ENCODE measurements at places on chromosomes 12 and 14.

DNA sequence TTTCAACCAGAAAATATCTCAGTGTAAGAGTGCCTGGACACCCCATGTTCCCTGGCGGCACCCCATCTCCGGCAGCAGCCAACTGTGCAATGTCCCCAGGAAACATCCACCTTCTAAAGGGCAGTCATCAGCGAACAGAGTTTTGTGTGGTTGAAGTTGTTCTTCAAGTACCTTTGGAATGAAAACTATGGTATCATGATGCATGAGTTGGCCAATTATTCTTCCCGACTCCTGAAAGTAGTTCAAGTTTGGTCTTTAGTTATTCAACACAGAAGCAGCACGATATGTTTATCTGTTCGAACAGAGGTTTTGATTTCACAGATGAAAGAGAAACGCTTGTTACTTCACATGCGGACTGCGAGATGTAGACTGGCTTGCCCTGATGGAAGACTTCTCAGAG is 21.1 kb upstream of the TTC7B start:
- no peak for DNase-seq

- DNase-seq: no peak
These were observed 95.4 kb upstream of the SLC38A4 start for GRCh38 chr12:46921048-46921763.

GRCh38 chr12:16238661-16239060 is 38.8 kb downstream of the SLC15A5 start:
- DNase-seq: no peak

DNA sequence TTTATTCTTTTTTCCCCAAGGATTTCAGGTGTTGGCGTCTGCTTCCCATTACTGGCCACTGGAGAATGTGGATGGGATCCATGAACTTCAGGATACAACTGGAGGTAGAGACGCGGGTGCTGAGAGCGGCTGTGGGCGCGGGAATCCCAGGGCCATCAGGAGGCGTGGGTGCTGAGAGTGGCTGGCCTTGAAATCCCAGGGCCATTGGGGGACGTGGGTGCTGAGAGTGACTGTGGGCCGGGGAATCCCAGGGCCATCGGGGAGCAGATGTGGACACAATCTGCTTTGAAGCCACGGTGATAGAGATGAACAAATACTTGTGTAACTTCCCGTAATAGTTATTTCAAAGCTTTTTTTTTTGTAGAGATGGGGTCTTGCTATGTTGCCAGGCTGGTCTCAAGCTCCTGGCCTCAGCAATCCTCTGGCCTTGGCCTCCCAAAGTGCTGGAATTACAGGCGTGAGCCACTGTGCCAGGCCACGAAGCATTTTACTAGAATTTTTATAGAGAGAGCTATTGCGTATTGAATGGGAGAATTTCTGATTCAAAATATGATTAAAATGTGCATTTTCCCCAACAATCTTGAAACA is 12.8 kb downstream of the ADGRD1 start:
- DNase-seq: no peak

DNA sequence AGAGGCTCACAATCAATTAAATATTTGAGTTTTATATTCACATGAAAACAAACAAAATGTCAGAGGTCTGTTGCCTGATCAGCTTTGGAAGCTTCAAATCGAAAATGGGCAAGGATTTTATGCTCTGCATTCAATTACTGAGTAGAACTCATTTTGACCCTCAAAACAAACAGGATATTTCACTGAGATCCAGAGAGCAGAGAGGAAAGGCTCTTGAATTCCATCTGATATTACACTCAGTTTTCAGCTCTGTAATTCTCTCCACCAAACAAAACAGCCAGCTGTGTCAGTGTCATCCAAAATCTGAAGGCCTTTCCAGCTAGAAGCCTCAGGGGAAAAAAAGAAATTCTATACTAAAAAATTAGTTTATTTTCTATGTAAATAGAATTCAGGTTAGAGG is 128.6 kb upstream of the FLRT2 start:
- no peak for DNase-seq

DNA sequence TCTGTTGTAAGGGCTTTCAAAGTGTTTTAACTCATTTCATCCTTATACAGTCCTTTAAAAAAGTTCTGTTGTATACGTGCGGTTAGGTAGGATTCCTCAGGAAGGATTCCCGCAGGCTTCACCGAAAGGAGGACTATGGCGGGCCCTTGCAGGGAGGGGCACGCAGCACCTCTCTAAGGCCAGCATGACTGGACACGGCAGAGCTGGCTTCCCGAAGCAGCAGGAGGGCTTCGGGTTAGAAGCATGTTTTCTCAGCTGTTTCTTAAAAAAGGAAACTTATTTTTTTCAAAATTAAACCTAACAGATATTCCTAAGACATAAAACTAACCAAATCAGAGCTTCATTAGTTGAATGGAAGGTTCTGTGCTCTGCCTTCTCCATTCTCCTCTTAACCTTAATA is 21.3 kb downstream of the IQSEC3 start:
- no peak for DNase-seq

GRCh38 chr12:58189030-58189429 is 247.7 kb downstream of the ATP23 start:
- no peak for DNase-seq

GRCh38 chr12:14689996-14690395 is 6.4 kb downstream of the GUCY2C start:
- DNase-seq: no peak

DNA sequence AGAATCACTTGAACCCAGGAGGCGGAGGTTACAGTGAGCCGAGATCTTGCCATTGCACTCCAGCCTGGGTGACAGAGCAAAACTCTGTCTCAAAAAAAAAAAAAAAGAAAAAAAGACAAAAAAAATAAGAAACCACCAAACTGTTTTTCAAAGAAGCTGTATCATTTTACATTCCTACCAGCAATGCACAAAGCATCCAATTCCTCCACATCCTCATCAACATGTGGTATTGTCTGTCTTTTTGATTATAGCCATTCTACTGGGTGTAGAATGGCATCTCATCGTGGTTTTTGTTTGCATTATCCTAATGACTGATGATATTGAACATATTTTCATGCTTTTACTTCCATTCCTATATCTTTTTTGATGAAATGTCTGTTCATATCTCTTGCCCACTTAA is 36.2 kb upstream of the GNG2 start:
- DNase-seq: no peak

DNA sequence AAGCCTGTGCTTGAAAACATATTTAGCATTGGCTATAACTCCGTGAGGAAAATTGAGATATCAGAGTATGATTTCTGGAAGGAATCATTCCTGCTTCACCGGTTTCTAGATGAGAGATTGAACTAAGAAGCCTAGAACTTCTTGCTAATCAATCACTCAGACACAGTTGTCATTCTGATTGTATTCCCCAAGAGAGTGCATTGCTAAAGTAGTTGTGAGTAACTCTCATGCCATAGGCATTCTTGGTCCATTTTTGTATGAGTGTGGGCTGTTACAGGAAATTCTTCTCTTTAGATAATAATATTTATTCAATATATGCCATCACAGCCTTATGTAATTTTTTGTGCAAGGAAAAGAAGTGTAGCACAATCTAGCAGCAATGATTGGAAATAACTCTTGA is 893.3 kb upstream of the MDGA2 start:
- no peak for DNase-seq

- DNase-seq: no peak
These were observed 68.5 kb downstream of the LIN7A start for GRCh38 chr12:80869264-80869663.

- no peak for DNase-seq
These were observed at the start of gene OR10G3 for GRCh38 chr14:21579976-21580375. Gene OR10G3, minus strand, starts transcription at chr14:21580076. Its CDS starts 9,332 bp downstream, at chr14:21570744.

- no peak for DNase-seq
These were observed 71.7 kb downstream of the KCNC2 start for GRCh38 chr12:75137896-75138295.

DNA sequence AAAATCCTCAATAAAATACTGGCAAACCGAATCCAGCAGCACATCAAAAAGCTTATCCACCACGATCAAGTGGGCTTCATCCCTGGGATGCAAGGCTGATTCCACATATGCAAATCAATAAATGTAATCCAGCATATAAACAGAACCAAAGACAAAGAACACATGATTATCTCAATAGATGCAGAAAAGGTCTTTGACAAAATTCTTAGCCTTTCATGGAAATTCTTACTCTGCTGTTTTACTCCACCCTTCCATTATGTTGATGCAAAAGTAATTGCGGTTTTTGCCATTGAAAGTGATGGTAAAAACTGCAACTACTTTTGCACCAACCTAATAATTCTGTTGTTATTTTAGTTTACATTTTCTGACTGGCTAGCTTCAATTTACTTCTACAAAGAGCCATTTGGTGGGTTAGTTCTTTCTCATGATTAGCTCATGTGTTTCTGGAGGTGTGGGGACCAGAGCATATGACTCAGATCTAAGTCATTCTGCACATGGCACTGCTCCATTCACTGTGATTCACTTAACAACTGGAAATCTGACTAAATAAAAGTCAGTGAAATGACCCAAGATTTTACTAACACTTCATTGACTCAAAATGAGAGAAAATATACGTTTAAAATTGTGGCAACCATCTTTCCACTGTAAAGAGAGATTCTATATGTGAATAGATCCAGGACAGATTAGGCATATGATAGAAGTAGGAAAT is 99.9 kb downstream of the TMTC3 start:
- DNase-seq: no peak

DNA sequence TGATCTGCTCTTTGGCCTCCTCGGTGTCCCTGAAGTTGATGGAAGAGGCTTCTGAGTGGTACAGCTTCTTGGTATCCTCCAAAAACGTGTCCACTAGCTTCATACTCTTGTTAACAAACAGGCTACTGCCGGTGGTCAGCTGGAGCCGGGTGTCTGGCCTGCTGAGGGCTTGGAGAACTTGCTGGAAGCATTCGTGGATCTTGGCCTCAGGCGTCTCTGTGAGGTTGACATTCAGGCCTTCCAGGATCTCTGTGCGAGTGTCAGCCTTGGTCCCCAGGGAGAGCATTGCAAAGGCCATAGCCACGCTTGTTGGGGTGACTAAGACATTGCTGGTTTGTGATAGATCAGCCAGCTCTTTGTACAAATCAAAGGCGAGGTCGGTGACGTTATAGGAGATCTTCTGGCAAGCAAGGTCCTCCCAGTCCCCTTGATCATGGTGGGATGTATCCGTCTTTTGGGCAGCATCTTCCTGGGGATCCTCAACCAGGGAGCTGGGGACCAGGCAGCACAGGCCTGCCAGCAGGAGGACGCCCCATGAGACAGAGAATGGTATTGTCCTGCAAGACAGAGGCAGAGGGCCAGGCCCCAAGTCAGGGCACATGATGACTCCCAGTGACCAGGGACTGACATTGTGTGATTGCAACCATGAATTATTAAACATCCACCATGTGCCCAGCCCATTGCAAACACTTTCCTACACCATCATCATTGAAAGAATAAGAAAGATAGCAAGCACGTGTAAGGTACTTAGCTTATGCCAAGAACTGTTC is 22.1 kb downstream of the SERPINA1 start:
- no peak for DNase-seq

- no peak for DNase-seq
These were observed 2.6 kb upstream of the TRMT61A start for GRCh38 chr14:103526247-103526913.

DNA sequence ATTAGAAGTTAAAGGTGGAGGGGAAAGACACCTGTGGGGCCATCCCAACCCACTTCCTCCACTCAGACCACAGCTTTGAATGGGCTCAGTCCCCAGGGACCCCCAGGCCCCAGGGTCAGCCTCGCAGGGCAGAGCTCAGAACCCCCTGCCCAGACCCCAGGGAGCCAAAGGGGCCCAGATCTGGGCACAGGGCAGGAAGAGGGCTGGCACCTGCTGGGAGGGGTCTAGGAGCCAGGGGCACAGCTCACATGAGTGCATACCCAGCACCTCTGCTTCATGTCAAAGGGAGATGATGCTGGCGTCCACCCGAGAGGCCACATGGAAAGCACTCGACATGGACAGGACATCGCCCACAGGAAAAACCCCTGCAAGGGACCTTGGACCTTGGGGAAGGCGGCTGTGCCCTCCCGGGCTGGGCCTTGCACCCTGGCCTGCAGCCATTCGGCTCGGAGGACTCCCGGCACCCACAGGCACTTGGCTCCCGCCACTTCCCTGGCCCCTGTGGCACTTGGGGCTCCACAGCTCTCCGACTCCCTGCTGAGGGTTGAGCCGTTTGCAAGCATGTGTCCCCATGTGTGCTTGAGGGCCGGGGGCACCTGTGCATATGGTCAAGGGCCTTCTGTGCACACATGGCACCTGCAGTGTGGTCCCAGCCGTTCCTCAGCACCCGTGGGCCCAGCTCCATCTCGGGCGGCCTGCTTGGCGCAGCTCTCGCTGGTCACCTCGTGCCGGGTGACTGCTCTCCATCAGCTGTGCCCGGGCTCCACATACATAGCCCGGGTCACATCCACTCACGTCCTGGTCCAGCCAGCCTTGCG is 7.8 kb upstream of the AMN start:
- no peak for DNase-seq

GRCh38 chr14:35140718-35141581 is 18.6 kb downstream of the PRORP start:
- no peak for DNase-seq

DNA sequence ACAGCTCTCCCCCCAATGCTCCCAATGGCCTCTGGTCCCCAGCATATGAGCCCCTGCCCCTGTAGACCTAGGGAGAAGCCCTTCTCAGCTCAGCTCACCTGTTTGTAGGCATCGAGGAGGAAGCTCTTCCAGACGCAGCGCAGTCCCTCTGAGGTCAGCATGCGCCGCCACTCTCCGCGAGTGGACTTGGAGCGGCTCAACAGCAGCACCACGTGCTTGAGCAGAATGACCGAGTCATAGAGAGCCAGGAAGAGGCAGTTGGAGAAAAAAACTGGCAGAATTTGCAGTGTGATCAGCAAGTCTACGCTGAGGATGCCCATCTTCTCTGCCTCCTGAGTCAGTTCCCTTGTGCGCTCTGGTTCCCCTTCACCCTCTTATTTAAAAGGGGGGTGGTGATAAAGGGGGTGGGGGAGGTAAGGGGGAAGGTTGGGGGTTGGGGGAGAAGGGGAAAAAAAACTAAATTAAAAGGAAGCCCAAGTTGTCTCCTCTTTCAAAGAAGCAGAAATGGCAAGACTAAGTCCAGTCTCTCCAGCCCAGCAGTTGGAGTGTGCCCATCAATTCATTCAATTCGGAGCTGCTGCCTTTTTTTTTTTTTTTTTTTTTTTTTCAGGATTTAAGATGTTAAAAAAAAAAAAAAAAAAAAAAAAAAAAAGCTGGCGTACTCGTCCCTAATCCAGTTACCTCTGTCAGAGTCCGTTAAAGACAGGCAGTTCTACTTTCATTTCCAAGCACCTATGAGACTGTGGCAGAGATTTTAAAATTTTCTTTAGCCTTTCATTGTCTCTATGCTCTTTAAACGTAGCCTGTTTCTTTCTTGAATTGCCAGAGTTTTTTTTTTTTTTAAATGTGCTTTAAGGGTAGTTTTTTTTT is at the start of gene DIO2:
DIO2 (minus strand) TSS at position 352 of the 870 bp plus-strand sequence; CDS start at position 320, 32 bp downstream.
- DNase-seq: no peak

DNA sequence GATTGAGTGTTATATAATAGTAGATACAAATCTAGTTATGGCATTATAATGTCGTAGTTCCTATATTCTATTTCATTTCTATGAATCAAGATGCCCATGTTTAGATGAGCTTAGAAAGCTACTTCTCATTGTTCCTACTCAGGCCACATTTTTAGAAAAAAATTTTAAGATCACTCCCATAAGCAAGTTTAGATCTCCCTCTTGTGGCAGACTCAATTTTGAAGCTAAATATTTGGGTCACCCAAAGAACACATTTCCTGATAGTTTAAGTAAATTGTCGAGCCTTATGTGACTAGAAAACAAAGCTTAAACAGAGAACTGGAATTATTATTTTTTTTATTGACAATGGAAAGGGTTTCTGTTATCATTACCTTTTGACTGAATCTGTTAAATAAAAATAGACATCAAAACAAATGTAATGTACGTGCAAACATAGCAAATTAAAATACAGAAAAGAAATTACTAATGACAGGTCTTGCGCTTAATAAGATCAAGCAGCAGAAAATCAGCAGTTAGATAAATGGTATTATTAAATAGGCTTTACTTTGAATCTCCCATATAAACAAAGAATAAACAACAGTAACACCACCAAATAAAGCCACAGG is 180.2 kb downstream of the ACSS3 start:
- no peak for DNase-seq

Measured in CD4-positive, alpha-beta T cell (primary cell).